Progenitor cell of endocrine pancreas (in vitro differentiated cells): ENCODE measurements at places on chromosomes 11 and 22. TPM values are rescaled to one million over a fixed set of nuclear protein-coding genes. Genes with fewer than 3 reads are reported as not detected.
A peak's percentile ranks its signal among the peaks of the same experiment; 100 is the strongest.

- H3K36me3 ChIP-seq = peaks cover 7% of the 10 kb centered on the region
- DNase-seq = no peak
- peaks cover 9% of the 10 kb centered on the region for H3K4me1 ChIP-seq
- peak overlapping the region; percentile 49 for H3K27ac ChIP-seq
- peak overlapping the region; percentile 94 for H3K4me3 ChIP-seq
These were observed 777 bp downstream of the LTO1 start for GRCh38 chr11:69674267-69674885.

GRCh38 chr11:56782167-56782847, 33.8 kb upstream of the OR9G4 start:
- no peak for DNase-seq
- H3K27me3 ChIP-seq = no peaks in the 10 kb centered on the region
- peaks cover 1% of the 10 kb centered on the region for H3K36me3 ChIP-seq
- peaks cover 1% of the 10 kb centered on the region for H3K4me1 ChIP-seq
- no peak overlapping the region for H3K27ac ChIP-seq

The SEZ6L gene
- total RNA-seq = 25.3 and 26.2 TPM in 2 replicates

The ENTHD1 gene
- not detected in 2 replicates for total RNA-seq

The STK33 gene
- total RNA-seq = 22.6 and 23.4 TPM in 2 replicates

The HDHD5 gene
- total RNA-seq = 39.7 and 40.4 TPM in 2 replicates

The HTATIP2 gene
- total RNA-seq = 21.4 and 22.2 TPM in 2 replicates

DNA sequence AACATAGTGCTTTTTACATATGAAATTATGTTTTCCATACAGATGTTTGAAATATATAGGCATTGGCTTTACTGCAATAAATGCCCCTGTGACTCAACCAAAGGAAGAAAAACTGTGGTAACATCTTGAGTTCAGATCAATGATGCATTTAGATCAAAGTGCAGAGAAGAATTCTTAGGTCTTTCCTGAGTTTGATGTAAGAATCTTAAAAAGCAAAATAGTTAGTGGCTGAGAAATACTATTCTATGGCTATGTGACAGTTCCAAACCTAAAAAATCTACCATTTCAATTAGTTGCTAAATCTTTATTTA, 93.7 kb downstream of the SOX6 start:
- no peaks in the 10 kb centered on the region for H3K27me3 ChIP-seq
- DNase-seq = no peak
- H3K4me3 ChIP-seq = no peak overlapping the region
- no peak overlapping the region for H3K27ac ChIP-seq
- H3K36me3 ChIP-seq = peaks cover 4% of the 10 kb centered on the region
- peaks cover 12% of the 10 kb centered on the region for H3K4me1 ChIP-seq

GRCh38 chr22:42856179-42856864, 751 bp downstream of the ARFGAP3 start:
- no peaks in the 10 kb centered on the region for H3K27me3 ChIP-seq
- DNase-seq = peak; percentile 12
- H3K4me1 ChIP-seq = peaks cover 2% of the 10 kb centered on the region
- peak overlapping the region; percentile 95 for H3K27ac ChIP-seq
- peaks cover 1% of the 10 kb centered on the region for H3K36me3 ChIP-seq

DNA sequence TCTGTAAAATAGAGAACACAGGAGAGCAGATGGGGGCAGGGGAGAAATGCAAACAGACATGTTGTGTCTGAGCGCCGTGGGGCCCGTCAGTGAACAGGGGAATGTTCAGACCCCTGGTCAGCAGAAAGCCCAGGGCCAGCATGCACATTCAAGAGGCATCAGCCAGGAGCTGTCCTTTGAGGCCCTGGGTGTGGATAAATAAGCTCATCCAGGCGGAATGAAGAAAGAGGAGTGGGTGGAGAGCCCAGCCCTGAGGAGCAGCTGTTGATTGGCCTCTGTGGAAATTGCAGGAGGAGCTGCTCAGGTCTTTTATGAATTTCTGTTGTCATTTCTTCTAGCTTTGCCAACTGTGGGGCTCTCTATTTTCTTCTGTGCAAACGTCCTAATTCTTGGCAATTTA, 49.7 kb upstream of the CECR2 start:
- no peaks in the 10 kb centered on the region for H3K27me3 ChIP-seq
- H3K36me3 ChIP-seq = no peaks in the 10 kb centered on the region
- DNase-seq = no peak
- H3K27ac ChIP-seq = peak overlapping the region; percentile 73
- no peak overlapping the region for H3K4me3 ChIP-seq

- peaks cover 13% of the 10 kb centered on the region for H3K4me1 ChIP-seq
- peak overlapping the region; percentile 42 for H3K4me3 ChIP-seq
- peaks cover 6% of the 10 kb centered on the region for H3K36me3 ChIP-seq
- H3K27me3 ChIP-seq = peaks cover 13% of the 10 kb centered on the region
- no peak overlapping the region for H3K27ac ChIP-seq
These were observed 12.7 kb downstream of the BAIAP2L2 start for GRCh38 chr22:38097557-38098409.

The ELMOD1 gene
- 0.53 and 0.55 TPM in 2 replicates for total RNA-seq

DNA sequence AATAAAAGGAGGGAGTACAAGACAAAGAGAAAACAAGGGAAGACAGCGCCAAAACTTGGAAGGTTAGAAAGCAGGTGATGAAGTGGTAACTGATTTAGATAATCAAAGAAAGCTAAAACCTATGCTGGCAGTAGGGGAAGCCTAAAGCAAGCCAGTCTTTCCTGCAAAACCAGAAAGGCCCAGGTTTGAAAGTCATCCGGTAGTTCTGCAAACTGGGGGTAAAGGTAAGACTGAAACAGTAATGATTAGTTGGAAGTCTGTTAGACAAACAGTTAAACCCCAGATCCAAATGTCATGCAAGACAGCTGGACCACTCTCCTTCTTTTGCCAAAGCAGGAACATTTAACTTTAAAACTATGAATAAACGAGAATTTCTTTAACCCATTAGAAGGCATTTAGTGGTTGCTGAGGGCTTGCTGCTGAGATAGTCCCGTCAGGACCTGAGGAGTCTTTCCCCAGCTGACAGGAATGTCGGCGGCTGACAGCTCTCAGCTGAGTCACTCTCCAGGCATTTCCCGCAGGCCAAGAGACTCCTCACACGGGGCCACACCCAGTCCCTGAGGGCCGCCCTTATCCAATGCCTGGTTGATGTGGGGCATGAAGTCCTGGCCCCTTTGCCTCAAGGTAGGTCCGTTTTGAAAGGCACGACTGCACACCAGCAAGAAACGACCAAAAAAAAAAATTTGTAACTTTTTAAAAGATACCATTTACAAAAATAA, 36.3 kb upstream of the CFAP300 start:
- H3K4me3 ChIP-seq = no peak overlapping the region
- peaks cover 12% of the 10 kb centered on the region for H3K4me1 ChIP-seq
- no peaks in the 10 kb centered on the region for H3K36me3 ChIP-seq
- H3K27ac ChIP-seq = no peak overlapping the region
- DNase-seq = no peak
